ENCODE measurements at places on chromosomes 2 and 18. TPM values are rescaled to one million over a fixed set of nuclear protein-coding genes. Genes with fewer than 3 reads are reported as not detected.

DNA sequence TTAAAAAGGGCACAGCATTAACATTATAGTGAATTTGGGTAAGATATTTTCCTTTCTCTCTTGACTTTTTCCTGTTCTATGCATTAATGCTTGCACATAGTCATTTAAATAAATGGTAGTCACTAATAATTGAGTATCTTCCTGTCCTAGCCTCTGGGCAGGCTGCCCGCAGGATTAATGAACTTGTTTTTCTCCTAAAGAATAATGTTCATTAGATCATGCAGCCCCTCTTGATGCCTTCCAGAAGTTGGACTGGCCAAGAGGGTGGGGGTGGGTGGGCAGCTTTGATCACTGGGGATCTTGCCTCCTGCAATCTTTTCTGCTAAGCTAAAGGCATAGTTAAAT lies 514.5 kb upstream of the CDH2 start:
- no peak for DNase-seq

DNA sequence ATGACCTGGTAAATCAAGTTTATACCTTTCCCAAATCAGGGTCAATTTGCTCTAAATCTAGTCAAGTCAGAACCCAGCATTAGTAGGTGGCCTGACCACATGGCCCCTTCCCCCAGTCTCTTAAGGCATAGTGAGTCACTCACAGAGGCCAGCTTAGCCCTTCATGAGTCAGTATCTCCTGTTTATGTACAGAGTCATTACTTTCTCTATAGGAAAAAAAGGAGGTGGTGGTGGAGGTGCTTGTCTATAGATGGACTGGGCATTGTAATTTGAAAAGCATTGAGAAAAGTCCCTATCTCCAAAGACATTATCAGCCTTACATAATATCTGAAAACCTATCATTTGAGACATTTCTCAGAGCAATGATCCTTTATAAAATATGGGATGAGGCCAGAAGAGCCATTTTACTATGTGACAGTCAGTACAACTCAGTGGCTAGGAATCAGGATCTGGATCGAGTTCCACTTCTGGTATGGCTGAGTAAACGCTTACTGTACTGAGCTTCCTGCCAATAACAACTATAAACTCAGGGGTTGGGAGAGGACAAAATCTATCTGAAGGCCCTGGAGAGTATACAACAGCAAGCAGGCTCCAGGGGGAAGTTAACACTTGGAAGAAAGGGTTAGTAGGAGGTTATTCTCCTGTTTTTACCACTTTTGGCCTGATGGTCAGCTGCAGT lies 22.5 kb upstream of the SIGLEC15 start:
- peak; percentile 76 for DNase-seq

GRCh38 chr2:162256591-162256991 lies 13.3 kb upstream of the FAP start:
- DNase-seq = no peak

DNA sequence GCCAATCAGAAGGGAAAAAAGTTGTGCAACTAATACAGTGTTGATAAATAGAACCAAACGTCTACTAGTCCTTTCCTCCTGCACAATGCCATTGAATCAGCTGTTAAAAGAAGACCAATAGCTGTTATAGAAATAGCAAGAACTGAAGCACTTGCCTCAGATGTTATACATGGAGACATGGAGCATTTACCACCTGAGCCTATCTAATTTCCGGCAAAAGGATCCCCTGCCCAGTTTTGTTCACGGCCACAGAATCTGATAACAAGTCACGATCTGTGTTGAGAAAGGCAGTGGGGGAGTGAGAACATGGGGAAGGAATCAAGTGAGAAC lies 285.4 kb downstream of the ZEB2 start:
- no peak for DNase-seq

DNA sequence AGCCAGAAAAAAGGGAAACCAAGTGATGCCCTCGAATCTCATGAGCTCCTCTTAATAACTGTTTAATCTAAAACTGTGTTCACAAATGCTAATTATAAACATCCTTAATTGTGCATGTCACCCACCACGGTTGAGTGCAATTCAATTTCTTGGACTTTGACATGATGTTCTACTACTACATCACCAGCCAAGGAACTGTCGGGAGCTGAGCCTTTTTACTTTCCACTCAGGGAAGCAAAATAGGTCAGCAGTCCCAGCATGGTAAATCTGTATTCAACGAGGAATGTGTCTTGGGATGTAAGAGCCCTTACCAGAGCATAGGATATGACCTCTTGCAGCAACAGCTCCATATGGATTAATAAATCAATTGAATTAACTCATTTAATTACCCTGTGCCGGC lies 20.8 kb upstream of the REG3G start:
- no peak for DNase-seq

- no peak for DNase-seq
These were observed 289.2 kb downstream of the LRRTM4 start for GRCh38 chr2:77232909-77233425.

DNA sequence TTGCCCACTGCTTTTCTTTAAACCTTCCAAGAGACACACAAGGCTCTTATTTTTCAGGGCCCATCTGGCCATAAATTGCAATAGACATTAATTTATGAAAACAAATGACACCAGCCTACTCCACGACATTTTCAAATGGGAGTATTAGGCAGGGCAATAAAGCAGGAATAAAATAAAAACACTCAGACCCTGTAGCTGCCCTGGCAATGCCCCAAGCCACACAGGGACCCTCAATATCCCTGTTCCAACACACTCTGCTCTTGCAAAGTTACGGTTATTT lies 550.8 kb upstream of the TNP1 start:
- DNase-seq = no peak

PJVK gene
- total RNA-seq = 0.64 TPM

RALBP1 gene
- 47.6 TPM for total RNA-seq

MERTK gene
- total RNA-seq = 1.4 TPM

EPHA4 gene
- total RNA-seq = 7.5 TPM

TLX2 gene
- not detected for total RNA-seq

PAX8 gene
- 50.7 TPM for total RNA-seq

NETO1 gene
- 8.1 TPM for total RNA-seq

GRHL1 gene
- 9.1 TPM for total RNA-seq

GATA6 gene
- total RNA-seq = 6.7 TPM

GALNT14 gene
- total RNA-seq = 251 TPM

Data from Caki2 (cell line).